Neuronal stem cell (in vitro differentiated cells): ENCODE measurements at places on chromosomes 6 and 20.

- DNase-seq = no peak
Measured at GRCh38 chr20:44720997-44721784, 6.0 kb downstream of the CCN5 start.

- DNase-seq = peak; percentile 80
Measured at GRCh38 chr20:31833130-31833930, 12.1 kb downstream of the FOXS1 start.

- no peak for DNase-seq
Measured at GRCh38 chr6:163418311-163419029, 4.0 kb downstream of the QKI start.

GRCh38 chr6:46011188-46012085 lies 4.2 kb downstream of the CLIC5 start:
- no peak for DNase-seq

- DNase-seq = no peak
Measured at GRCh38 chr6:46590765-46591164, 61.9 kb downstream of the CYP39A1 start.

- no peak for DNase-seq
Measured at GRCh38 chr6:108556250-108556649, 4.5 kb upstream of the FOXO3 start.

DNA sequence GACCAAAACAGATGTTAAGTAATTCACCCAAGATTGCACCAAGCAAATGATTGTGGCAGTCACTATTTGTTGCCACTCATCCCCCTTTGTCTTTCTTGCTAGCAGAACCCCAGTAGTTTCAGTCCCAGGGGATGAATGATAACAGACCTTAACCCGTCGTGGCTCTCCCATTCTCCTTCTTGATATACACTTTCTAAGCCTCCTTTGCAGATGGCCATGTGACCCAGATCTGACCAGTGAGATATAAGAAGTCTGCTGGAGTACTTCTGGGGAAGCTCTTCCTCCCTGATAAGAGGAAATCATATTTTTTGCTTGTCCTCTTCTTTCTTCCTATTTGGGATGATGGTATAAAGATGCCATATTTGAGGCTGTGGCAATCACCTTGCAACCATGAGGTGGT lies 9.6 kb upstream of the SH3BGRL2 start:
- DNase-seq = no peak

DNA sequence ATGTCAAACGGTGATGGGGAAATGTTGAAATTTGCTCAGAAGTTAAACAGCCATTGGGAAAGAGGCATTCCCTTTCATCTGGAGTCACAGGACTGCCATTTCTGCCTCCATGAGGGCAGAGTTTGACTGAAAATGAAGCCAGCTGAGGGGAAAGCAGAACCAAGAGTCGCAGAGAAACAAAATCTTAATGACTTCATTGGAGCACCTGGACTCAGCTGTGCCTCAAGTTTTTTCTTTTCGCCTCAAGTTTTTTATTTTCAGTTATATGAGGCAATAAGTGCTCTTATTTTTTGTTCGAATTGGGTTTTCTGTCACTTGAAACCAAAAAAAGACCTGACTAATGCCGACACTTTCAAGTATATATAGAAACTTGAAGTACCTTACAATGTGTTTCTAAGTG lies 161.3 kb downstream of the PKHD1 start:
- DNase-seq = no peak

- no peak for DNase-seq
Measured at GRCh38 chr6:170375661-170376060, 69.1 kb downstream of the FAM120B start.

DNA sequence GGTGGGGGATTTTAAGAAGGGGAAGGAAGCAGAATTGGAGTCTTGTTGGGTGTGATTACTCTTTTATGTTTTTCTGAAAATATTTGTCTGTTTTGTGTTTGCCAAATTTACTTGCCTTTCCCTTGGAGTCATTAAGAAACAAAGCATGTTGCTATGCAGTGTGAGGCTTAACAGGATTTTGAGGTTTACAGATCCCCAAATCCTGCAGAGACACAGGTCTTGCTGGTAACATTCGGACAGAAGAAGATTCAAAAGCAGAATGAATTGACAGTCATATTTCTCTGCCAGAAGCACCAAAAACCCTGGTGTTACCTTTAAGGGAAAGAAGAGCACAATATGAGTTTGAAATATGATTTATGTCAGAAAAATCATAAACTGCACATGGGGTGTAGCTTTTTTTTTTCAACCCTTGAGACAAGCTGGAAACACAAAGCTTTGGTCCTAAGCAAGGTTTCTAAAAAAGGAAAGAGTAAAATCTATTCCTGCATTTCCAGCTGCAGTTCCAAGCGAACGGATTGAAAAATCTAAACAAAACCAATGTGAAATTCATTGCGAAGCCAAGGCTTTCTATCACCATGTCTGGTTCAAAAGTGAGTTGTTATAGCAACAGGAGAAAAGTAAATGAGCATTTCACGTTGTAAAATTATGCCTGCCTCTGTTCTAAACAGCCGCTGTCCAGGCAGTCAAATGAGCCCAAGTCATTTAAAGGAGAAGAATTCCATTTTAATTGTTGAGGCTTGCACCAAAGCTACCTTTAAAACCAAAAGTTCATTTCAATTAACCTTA lies 358.9 kb upstream of the SASH1 start:
- no peak for DNase-seq

- no peak for DNase-seq
Measured at GRCh38 chr20:24769878-24770627, 179.0 kb upstream of the CST7 start.

GRCh38 chr6:7901780-7902179 lies 8.8 kb downstream of the TXNDC5 start:
- DNase-seq = no peak

- peak; percentile 53 for DNase-seq
Measured at GRCh38 chr6:165850434-165851019, 187.5 kb upstream of the PDE10A start.

GRCh38 chr6:118876198-118876597 lies 17.8 kb upstream of the ASF1A start:
- no peak for DNase-seq

- no peak for DNase-seq
Measured at GRCh38 chr6:71585472-71585871, 296.9 kb downstream of the OGFRL1 start.

DNA sequence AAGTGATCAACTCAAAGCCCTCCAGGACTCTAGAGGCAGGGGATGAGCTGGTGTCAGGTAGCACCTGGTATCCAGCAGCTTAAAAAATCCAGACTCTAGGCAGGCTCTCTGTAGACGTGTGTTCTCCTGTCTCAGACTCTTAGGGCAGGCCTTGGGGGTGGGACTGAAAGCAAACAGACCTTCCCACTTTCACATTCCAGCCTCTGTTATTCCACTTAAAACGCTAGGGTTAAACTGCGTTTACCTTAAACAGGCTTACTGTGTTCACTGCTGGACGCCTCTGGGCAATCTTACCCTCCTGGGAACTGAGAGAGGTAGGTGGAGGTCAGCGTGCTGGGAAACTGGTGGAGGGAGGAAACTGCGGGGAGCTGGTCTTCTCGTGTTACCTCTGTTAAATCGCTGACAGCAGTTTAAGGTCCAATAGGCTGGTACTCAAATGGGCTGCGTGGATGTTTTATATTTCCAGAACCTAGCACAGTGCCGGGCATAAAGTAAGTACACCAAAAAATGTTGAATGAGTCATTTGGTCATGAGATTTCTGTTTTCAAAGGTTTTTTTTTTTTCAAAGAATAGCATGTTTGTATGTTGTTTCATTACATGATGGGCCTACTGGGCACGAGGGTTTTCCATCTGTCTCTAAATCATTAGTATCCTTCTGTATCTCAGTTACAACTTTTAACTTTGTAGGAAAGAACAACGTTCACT lies at the start of gene GCNT2:
Gene GCNT2, plus strand, starts transcription at position 248 of the 705 bp plus-strand sequence. CDS start 7,561 bp downstream, outside the sequence.
- no peak for DNase-seq

DNA sequence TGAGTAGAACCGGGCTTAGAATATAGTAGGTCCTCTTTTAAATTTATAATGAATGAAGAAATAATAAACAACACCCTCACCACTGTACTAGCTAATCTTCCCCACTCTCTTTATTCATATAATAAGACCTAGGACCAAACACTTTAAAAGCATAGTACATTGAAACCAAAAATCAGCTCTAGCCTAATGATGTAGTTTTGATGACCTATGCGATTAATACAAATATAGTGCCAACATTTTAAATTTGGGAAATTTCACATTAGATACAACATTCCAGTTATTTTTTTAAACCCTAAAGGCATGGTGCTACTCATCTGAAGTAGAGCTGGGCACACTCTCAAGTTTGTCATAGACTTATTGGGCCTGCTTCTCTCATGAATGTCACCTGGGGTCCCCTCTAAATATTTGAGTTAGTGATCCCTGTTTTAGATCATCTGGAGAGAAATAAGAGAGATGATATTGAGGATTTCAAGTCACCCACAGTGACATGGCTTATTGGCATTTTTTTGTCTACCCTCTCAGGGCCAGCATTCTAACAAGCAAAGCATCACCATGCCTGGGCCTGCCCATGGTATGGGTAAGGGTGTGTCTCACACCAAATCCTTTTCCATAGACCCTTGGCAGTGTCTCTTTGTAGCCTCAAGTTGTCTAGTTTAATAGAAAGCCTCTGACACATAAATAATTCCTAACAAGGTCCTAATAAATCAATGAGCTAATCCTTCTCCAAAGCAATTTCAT lies 319.8 kb downstream of the HIVEP2 start:
- no peak for DNase-seq

GRCh38 chr6:142416686-142417085 lies 114.9 kb downstream of the ADGRG6 start:
- no peak for DNase-seq

DNA sequence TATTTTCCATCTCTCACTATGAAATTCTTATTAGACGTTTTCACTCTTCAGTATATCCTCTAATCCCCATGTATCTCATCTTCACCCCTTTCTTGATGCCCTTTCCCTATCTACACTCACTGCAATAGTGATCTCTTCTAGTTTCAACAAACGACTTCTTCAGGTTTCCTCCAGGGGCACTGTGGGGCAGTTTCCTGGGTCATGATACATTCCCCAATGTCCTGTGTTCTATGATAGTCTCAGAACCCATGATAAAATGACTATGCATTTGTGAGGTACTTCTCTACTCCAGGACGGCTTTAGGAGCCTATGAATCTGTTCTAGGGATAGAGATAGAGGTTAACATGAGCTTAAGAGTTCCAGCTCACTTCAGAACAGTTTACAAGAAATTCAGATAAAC lies 183.3 kb downstream of the FOXC1 start:
- DNase-seq = no peak

DNA sequence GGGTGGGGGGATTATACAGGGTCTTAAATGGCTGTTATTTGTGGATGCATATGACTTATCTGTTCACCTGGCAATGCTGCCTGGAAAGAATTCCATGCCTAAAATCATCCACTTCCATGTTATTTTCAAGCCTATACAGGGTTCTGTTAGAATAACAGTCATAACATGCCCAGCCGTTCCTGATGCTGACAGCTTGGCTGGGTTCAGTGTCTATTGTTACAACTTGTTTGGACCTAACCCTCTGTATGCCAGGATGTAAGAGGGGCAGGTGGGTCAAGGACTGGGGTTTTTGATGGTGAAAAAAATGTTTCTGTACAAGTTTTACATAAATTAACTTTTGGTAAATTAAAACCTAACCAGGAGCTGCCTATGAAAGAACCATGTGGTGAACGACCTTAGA lies 79.8 kb downstream of the GINS1 start:
- DNase-seq = no peak
